Stimulated activated CD8-positive, alpha-beta memory T cell treated with anti-CD3 and anti-CD28 coated beads, Interleukin-15, amount 100 ng/mL, for 4 hours (primary cell): ENCODE measurements at places on chromosomes 6 and 20.

DNA sequence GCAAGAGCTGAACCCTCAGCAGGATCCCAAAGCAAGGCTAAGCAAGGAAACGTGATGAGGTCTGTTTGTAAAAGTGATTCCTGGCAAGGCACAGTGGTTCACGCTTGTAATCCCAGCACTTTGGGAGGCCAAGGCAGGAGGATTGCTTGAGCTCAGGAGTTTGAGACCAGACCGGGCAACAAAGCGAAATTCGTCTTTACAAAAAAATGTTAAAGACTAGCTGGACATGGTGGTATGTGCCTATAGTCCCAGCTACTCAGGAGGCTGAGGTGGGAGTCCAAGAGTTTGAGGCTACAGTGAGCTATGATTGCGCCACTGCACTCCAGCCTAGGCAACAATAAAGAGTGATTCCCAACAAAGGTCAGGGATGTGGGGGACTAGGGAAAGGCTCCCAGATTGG is 4.1 kb upstream of the XKR7 start:
- no peak for DNase-seq

GRCh38 chr6:18978337-18979128 is 591.4 kb downstream of the RNF144B start:
- DNase-seq: no peak

- no peak for DNase-seq
These were observed 52.3 kb upstream of the HFE start for GRCh38 chr6:26034905-26035304.

DNA sequence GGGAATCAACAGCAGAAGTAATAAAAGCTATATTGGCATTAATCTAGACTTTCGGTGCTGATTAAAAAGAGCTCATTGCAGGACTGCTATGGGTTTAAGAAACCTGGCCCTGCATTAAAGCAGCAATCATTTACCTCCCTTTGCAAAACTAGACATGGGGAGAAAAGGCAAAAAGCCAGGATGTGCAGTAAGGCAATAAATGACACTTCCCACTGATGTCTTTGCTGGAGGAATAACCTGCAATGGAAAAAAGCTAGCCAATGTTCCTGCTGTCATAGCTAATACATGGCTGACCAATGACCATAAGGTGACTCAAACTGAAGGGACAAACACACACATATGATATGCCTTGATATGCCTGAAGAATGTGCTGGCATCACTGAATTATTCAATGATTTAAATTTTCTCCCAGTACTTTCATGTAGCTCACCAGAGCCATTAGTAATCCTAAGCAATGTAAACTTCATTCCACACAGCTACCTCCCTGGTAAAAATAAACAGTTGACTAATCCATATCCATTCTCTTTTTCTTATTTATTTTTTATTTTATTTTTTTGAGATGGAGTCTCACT is 8.7 kb downstream of the DNAAF9 start:
- no peak for DNase-seq

GRCh38 chr6:150406948-150407347 is 38.1 kb downstream of the IYD start:
- no peak for DNase-seq
